ENCODE measurements at places on chromosomes 6 and 20. TPM values are rescaled to one million over a fixed set of nuclear protein-coding genes. Genes with fewer than 3 reads are reported as not detected.

Gene BHLHE23
- not detected for total RNA-seq

Gene LGSN
- total RNA-seq = not detected

Gene SPATS1
- not detected for total RNA-seq

Gene LAMA2
- total RNA-seq = 3.5 TPM

Gene MCHR2
- not detected for total RNA-seq

Gene APCDD1L
- 16.5 TPM for total RNA-seq

Gene PTPRK
- total RNA-seq = 165 TPM

Gene HLA-DOB
- not detected for total RNA-seq

Gene ADGRB3
- total RNA-seq = not detected

Gene HLA-DQB1
- 6.5 TPM for total RNA-seq

GRCh38 chr6:116767715-116768114, 2.2 kb upstream of the FAM162B start:
- peak; percentile 51 for DNase-seq

GRCh38 chr20:10807013-10807412, 133.2 kb upstream of the JAG1 start:
- no peak for DNase-seq

GRCh38 chr6:74065705-74066104, 369.7 kb downstream of the CD109 start:
- no peak for DNase-seq

GRCh38 chr20:35122756-35123405, 24.3 kb downstream of the EDEM2 start:
- no peak for DNase-seq

GRCh38 chr20:61900011-61900944, 165.4 kb downstream of the TAF4 start:
- no peak for DNase-seq

DNA sequence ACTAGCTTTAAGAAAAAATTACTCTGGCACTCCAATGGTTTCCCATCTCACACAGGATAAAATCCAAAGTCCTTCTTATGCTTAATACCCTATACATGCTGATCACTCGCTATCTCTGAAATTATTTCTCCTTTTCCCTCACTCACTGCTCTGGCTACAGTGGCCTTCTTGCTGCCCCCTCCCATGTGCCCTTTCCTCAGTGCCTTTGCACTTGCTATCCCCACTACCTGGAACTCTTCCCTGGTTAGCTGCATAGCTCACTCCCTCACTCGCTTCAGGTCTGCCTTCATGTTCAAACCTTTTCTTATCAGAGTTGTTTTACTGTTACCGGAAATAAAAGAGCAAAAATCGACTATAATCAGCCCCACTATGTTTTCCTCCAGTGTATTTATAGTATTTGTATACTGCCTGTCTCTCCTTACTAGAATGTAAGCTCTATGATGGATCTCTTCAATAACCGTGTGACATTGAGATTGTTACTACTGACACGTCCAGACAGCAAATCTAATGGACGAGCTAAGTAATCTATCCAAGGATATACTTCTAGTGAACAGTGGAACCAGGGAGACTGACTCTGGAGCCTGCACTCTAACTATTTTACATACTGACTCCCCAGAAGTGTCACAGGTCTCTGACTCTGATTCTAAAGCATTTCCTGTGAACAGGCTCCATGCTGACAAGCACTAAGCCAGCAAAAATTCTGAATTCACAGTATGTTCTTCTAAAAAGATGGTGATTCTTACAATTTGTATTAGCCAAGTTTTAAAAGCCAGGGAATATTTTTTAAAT, 25.1 kb downstream of the FKBP5 start:
- peak; percentile 73 for DNase-seq

DNA sequence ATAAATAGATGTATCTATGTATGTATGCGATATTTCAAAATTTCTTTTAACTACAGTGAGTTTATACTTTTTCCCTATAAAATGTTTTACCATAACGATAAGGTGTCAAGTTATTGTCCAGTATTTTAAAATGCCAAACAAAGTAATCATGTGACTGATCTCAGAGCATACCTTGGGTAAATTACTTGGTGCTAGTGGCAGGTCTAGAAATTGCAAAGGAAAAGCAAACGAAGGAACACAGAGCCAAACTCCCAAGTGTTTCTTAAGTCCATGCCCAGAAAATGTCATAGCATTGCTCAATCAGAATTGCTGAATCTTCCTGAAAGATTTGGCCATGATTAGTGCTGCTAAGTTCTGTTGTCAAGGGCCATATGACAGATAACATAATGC, 77.5 kb downstream of the CAP2 start:
- no peak for DNase-seq

GRCh38 chr6:4920914-4921410, 82.9 kb downstream of the RPP40 start:
- DNase-seq = no peak

DNA sequence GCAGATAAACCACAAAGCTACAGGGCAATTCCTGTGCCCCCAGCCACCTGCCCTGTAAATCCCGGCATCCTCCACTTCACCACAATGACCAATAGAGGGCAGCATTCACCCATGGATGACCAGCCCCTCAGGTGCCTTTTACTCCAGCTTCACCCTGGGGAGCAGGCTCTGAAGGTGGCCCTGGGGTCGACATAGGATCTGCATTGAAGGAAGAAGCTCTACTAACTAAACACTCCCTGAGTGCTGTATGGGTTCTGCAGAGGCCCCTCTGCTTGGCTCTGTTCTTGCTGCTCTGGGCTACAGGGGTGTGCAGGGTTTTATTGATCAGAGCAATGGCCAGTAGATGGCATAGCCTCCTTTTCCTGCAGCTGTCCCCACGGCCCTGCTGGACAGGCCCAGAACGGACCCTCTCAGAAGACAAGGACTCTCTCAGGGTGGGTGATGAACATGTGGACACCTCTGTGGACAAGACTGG, 20.3 kb downstream of the CST4 start:
- DNase-seq = peak; percentile 43

- no peak for DNase-seq
These were observed 204.5 kb upstream of the PRDM1 start for GRCh38 chr6:105881608-105882007.

GRCh38 chr6:170101281-170102035, 189.4 kb downstream of the DLL1 start:
- peak; percentile 70 for DNase-seq

DNA sequence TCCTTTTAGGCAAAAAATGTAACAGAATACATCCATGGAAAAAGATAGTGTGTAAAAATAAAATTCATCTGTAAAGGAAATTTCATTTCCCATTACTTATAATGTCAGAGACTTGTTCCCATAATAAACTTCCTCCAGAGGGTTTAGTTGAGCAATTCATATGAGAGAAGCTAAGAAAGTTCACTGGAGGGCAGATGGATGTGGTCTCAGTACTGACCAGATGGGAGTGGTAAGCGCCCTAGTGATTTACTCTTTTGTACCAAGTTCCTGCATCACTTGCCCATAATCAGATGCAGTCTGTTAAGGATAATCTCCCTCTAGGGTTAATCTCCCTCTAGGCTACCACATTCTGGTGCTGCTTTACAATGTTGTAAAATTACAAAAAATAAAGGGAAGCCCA, 61.7 kb downstream of the ESF1 start:
- DNase-seq = no peak

GRCh38 chr6:138538390-138539031, 39.2 kb upstream of the NHSL1 start:
- DNase-seq = no peak

DNA sequence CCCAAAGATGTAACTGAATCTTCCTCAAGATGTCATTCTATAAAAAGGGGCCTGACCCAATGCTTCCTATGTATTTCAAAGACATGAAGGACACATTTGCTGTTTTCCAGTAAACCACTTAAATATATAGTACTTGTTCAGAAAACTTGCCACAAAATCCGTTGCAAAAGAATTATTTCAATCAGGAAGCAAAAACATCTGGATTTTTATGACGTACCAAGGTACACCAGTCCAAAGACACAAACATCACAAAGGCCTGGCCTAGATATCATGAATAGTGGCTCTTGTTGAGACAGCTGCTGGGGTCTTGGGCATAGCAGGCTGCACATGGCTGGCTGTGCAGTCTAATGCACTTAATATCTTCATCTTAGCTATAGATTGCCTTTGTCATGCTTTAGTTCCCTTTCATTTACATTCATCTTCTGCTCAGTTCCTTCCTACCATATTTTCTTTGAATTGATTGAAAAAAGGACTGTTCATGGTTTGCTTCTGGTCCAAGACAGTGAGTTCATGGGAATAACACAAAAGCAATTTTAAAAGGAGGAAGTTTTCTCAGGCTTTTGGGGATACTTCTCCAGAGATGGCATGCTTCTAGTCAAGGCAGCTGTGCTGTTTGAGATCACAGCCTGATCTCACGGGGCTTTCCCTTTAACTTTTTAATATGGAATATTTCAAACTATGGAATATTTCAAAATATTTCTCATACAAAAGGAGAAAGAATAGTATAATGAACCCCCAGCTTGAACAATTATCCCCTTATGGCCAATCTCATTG, 44.5 kb downstream of the MYLIP start:
- DNase-seq = no peak

- DNase-seq = peak; percentile 85
These were observed 317.1 kb downstream of the ESR1 start for GRCh38 chr6:152124429-152125074.

GRCh38 chr6:109002051-109002697, 92.5 kb downstream of the SESN1 start:
- DNase-seq = no peak

DNA sequence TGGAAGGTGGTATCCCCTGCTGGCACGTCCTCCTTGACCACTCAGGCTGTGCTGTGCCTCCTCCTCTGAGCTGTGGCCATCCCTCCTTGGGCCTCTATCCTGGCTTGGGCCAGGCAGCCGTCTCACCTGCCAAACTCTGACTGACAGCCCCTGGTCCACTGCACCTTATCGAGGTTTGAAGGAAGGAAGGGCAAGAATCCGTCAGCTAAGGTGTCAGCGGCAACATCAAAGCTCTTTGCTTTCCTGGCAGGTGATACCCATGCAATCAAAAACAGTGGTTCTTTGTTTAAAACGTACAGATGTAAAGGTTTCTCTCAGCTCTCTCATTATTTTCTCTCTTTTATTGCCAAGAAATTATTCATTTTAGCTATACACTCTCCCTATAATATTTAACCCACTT, 203.9 kb downstream of the TBXT start:
- no peak for DNase-seq

GRCh38 chr20:22700367-22700766, 116.0 kb upstream of the FOXA2 start:
- DNase-seq = no peak

- DNase-seq = no peak
These were observed 145.6 kb upstream of the CDH4 start for GRCh38 chr20:61106438-61106837.

- no peak for DNase-seq
These were observed 2.5 kb downstream of the PDE7B start for GRCh38 chr6:135853986-135854385.

- DNase-seq = no peak
These were observed 59.5 kb downstream of the SAMD3 start for GRCh38 chr6:130163266-130163665.
